ENCODE measurements at places on chromosomes 6 and 20.

DNA sequence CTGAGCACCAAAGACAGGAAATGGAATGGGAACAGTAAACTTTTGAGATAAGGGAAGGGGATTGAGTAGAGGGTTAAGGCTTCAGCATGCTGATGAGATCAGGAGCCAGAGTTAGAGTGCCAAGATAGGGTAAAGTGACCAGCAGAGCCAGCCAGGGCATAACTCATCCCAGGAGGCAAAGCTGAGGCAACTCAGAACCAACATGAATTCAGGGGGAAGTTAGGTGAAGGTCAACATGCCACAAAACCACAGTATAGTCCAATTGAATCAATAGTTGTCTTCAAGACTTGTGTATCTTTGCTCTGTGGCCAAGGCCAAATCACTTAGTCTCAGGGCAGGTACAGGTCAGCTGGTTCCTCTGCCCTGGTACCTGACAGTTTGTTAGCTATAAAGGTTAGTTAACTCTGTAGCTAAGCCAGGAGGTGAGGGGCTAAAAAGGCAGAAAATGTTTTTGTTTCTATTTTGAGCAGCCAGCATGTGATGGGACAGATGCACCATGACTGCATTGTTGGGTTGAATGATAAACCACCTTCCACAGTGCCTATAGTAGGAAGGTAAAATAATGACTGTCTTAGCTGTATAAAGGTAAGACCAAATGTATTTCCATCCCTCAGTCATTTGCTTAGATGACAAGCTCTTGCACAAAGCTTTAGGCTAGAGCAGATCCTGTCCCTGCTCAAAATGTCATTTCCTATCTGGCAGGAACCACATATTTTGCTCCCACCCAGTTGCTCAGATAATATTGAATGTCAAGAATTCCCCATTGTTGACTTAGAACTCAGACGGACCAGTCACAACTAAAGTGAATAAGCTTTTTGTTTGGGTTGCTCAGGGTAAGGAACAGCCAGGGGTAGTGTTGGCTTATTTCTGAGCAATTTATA is 15.8 kb downstream of the RNF8 start:
- DNase-seq = no peak

DNA sequence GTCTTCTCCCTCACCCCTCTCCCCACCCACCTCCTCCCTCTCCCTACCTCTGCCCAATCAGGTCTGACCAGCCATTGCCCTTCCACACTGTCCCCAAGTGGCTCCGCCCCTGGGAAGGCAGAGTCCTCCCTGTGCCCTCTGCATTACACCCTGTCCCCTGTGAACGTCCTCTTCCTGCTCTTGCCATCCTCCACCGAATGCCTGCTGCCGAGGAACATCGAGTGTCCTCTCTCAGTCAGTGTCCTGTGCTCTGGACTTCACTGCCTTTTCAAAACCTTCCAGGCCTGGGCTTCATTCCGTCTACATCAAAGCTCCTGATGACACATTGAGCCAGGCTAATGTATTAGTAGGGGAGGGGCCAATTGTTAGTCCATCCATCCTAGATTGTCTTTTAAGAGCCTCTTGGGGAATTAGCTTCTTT is 3.3 kb upstream of the PACSIN1 start:
- no peak for DNase-seq

DNA sequence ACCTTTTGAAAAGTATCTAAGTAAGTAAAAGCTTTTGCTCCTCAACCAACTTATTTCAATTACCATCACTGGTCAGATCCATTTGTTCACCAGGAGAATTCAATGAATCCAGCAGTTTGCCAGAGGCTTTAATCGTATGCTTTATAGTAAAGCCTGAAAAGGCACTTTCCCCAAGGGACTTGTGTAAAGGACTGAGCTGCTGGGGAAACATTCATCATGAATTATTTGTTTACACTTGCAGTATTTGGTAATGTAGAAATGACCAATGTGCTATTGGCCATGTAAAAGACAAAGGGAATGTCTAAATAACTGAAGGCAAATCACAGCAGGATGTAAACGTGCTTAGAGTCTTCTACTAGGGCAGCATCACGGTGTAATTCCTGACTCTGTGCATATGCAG is 471.4 kb downstream of the ADGRB3 start:
- no peak for DNase-seq

- peak; percentile 71 for DNase-seq
Observed at GRCh38 chr6:26595669-26596269, 984 bp upstream of the ABT1 start.

DNA sequence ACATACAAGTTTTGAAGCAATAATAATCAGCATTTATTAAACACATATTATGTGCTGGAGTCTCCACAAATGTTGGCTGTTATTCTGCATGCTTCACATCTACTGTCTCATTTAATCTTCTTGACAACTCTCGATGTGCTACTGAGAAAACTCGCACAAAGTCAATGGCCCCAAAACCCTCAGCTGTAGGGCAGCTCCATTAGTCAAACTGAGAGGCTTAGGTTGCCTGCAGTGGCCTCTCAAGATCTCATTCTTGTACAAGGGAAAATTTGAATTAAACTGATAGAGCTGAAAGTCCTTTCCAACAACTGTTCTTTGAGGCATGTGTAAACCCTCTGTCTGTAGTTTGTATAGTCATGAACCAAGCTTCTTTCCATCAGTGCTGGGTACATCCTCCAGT is 49.8 kb downstream of the MBOAT1 start:
- DNase-seq = no peak

DNA sequence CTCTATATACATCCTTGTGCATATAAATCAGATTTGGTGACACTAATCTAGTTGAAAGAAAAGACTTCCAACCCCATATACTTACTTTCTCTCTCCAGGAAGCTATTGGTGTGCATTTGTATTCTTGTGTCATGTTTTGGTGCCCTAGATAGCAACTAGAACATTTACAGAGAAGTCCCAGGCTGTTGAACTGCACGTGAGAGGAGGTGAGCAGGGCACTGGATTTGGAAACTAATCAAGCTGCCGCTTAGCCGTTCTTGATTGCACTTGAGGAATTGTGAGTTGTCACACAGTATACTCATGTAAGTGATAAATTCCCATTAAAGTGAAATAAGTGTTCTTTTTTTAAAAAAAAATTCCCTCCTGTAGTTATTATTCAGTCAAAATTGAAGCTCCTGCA is 7.6 kb downstream of the WRNIP1 start:
- no peak for DNase-seq

GRCh38 chr6:18263418-18264218 is 712 bp downstream of the DEK start:
- peak; percentile 53 for DNase-seq

DNA sequence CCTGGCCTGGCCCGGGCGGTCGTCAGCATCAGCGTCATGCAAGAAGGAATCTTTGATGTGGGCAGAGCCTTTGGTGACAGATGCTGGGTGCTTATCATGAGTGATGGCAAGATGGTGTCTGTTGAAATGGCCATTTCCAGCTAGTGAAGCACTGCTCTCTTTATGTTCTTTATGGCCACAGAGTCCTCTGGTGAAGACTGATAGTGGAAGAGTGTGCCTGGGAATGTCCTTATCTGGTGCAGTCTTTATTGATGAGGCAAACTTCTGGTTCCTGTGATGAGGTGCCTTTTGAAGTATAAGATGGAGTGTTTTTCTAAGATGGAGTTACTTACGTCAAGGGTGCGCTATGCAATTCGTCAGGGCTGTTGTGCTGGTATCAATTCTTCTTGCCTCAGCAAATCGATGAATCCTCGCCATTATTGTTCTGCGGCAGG is 22.6 kb upstream of the CCR6 start:
- no peak for DNase-seq

DNA sequence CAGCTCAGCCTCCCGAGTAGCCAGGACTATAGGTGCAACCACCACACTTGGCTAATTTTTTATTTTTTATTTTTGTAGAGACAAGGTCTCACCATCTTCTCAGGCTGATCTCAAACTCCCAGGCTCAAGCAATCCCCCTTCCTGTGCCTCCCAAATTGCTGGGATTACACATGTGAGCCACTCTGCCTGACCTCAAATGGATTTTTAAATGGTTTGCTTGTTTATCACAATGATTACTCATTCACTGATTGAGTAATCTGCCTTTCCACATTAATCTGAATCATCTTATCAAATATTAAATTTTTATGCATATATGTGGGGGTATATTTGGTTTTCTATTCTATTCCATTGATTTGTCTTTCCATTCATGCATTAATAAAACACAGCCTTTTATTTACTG is 9.4 kb upstream of the KHDC1L start:
- no peak for DNase-seq

DNA sequence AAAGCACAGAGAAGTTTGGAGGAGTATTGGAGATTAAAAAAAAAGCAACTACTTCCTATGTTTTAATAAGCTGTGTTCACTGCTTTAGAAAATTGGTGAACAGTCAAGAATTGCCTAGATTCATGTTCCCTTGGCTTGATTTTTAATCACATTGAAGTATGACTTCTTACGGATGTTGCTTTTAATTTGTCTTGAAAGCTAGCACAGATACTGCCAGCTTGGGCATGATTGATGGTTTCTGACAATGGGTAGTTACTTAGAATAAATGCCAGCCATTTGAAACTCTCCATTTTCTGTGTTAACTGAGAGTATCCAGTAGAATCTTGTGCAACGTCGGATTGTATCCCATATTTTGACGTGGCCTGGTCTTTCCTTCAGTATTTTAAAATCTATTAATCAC is 178.0 kb downstream of the DTNBP1 start:
- no peak for DNase-seq

DNA sequence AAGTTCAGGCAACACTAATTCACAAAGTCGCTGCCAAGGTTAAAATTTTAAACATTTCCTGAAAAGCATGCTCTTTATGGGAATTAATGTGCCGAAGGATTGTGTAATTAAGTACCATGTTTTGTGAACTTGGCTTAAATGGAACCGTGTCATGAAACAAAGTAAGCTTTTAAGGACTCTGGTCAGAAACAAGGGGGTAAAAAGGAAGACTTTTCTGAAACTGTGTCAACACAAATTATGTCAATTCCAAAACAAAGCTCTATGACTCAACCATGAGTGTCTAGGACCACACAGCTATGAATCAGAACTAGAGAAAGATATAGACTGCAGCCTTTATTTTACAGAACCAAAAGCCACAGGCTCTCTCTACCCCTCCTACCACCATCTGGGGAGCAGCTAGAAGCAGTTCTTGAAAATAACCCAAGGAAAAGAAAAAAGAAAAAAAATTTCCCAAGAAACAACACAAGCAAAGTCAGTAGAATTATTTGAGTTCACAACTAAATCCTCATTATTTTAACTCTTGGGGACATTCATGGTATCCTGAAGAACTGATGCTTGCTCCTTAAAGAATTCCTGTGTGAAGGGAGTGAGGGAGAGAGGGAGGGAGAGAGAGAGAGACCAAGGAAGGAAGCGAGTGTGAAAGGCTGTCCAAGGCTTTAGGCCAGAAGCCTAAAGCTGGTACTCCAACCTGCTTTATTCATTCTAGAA is 81.9 kb downstream of the ZMYND8 start:
- DNase-seq = no peak

DNA sequence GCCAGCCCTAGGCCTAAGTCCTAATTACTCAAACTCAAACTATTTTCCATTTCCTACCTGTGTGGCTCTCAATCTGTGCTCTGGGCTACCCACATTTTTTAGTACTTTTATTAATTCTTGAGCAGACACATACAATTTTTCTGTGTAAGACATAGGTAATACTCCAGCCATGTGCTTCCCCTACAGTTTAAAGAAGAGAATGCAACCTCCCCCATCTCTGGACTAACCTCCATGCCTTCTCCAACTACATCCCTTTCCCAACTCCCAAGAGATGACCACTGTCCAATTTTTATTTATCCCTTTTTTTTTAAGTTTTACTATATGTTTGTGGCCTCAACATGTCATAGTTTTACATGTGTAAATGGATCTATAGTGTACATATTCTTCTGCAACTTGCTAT is 5.8 kb downstream of the HMGN4 start:
- no peak for DNase-seq

DNA sequence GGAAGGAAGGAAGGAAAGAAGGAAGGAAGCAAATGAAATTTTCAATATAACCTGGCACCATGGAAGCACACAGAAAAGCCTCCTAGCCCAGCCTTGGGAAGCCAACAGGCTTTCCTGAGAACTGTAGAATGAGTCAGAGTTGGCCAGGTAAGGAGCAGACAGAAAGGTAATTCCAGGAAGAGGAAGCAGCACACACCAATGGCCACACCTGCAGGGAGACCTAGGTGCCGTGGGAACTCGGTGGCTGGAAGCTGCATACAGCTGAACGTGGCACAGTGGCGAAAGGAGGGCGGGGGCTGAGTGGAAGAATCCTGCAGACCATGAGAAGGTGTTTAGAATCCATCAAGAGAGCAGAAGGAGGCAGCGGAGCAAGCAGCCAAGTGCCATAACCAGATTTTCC is 224.8 kb upstream of the RREB1 start:
- DNase-seq = no peak

DNA sequence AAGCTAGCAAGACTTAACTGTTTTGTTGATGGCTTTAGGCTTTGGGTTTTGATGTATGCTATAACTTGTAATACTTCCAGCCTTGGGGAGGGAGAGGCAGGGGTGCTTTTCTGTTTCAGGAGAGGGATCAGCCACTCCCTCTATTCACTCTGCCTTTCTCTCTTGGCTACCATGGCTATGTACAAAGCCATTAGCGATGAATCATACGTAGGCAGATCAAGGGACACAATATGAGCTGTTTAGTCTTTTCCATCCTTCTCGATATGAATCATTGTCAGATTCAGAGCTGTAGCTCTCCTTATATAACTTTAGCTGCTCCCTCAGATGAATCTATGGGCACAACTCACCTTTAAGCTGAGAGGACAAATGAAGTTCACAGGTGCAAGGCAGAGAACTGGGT is 230.6 kb downstream of the TSHZ2 start:
- no peak for DNase-seq

GRCh38 chr6:14200047-14200446 is 82.5 kb downstream of the CD83 start:
- no peak for DNase-seq

DNA sequence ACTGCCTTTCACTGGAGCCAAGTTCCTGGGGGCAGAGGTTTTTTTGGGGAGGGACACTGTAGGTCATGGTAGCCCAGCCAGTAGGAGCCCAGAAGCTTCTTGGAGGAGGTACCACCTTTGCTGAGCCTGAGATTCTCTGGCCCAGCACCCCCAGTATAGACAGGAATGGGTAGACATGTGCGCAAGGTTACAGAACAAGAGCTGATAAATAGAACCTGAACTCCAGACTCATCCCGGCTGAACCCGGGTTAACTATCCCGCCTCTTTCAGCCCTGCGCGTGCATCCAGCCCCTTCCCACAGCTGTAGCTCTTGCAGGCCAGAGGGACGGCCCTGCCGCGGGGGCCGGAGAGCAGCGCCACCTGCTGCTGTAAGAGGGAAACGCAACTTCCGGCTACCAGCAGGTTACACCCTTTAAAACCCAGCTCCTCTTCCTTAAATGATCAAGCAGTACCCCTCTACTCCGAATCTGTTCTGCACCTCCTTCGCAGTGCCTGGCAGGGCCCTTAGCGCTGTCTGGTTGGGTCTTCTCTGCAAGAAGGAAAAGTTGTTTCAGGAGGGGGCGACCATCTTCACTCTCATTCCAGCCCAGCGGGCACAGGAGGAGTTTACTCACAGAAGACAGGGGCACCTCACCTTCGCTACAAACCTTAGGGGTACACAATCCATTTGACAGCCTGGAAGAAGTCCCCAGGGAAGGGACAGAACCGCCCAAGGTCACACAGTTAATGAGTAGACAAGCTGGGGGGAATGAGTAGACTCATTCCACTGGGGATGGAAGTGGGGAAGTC is 7.5 kb downstream of the SRXN1 start:
- DNase-seq = peak; percentile 28
